ENCODE measurements at places on chromosomes 12 and 14. TPM values are rescaled to one million over a fixed set of nuclear protein-coding genes. Genes with fewer than 3 reads are reported as not detected.

DNA sequence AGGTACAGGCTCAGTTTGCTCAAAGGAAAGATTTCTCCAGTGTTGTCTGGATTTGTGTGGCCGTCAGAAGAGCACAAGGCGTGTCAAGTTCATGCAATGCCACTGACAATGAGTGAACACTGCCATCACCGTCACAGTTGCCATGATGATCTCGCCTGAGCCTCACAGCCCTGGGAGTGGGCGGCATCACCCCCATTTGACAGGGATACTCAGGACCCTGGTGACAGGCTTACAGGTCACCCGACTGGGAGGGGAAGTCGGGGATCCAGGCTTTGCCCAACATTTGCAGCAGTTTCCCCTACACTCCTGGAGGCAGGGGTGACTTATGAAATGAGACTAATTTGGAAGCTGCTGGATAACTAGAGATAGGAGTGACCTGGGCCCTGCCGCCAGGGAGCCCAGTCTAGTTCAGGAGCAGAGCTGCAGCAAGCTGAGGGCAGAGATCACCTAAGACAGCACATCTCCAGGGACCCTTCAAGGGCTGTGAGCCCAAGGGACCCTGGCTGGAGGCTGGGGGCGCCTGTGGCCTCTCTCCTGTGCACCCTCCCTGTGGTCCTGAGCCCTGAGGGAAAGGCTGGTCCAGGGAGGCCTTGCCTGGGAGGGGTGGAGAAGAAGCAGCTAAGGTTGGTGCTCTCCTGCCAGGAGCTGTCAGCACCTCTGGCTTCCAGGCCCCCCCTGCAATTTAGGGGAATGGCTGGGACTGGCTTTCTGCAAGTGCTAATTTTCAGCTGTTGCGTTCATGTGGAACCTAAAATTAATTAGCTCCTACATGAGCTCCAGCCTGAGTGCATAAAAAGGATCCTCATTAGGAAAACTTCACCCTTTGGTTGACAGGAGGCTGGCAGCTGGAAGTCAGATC lies 32.4 kb upstream of the BEGAIN start:
- no peak for DNase-seq

- DNase-seq, result no peak
Observed at GRCh38 chr12:62264706-62265105, 4.5 kb downstream of the USP15 start.

DNA sequence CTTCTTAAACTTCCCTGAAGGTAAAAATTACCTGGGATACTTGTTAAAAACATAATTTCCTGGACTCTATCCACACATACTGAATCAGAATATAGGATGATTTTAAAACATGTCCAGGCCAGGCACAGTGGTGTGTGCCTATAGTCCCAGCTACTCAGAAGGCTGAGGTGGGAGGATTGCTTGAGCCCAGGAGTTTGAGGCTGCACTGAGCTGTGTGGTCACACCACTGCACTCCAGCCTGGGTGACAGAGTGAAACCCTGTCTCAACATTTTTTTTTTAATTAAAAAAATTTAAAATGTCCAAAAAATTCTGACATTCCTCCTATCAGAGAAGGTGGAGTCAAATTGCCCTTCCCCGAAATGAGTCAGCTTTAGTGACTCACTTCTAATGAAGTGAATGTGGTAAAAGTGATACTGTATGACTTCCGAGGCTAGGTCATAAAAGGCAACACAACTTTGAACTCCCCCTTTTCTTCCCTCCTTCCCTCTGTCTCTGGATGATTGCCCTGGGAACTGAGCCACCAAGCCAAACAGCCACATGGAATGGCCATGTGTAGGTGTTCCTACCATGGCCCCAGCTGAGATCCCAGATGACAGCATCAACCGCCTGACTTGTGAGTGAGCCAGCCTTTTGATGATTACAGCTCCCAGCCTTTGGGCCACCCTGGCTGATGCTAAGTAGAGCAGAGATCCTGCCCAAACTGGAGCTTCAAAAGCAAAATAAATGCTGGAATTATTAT lies 36.3 kb downstream of the LIMA1 start:
- DNase-seq, result peak; percentile 98

- no peak for DNase-seq
Observed at GRCh38 chr12:1289371-1290155, 298.5 kb downstream of the ERC1 start.

GRCh38 chr12:68962877-68963855 lies 30.2 kb upstream of the CPM start:
- DNase-seq, result no peak

GRCh38 chr12:89672589-89672979 lies 36.1 kb downstream of the ATP2B1 start:
- no peak for DNase-seq

Gene C1QL4
- 0.17 TPM for total RNA-seq

Gene FAM90A1
- total RNA-seq, result 0.33 TPM

Gene TNS2
- 52.4 TPM for total RNA-seq

DNA sequence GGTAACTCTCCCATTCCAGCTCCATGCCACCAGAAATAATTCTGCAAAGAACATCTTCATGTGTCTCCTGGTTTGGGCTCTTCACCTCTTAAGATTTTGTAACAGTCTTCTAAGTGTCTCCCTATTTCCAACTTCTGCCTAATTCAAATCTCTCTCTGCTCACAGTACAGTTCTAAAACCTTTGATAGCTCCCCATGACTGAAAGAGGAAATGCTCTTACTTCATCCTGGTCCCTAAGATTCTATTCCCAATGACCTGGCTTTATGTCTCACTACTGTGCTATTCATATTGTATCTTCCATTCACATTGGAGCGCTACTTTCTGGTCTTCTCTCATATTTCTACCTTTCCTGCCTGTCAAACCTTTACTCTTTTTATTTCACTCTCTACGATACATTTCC lies 1.6 kb downstream of the AMN1 start:
- no peak for DNase-seq

DNA sequence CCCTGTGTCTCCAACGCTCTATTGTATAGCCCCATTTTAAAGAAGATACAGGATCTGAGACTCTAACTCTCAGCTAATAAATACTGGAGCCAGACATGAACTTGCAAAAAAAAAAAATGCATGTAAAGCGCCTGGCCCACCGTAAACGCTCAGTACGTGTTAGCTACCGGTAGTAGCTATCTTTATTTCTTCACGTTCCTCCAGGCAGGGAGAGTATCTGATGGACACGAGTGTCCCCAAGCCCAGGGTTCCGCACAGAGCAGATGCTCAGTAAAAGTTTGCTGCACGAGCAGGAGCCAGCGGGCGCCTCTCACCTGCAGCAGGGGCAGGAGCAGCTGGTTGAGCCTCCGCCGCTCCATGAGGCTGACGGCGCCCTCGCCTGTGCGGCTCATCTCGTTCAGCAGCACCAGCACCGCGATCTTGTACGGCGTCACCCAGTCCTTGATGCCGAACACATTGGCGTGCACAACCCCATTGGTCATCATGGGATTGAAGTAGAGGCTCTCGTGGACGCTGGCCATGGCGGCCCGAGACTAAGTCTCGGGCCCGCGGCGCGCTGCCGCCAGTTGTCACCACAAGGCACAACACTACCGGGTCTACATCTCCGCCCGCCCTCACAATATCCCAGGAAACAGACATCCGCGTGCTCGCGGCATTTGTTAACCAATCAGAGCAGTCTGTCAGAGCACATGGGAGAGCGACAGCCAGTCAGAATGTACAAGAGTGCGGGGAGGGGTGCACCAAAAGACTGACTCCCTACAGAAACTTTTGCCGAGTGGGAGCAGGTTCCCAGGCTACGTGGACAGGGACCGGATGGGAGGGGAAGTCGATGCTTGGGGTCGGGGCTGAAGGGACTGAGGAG lies at the start of gene ANAPC5:
TSS of gene ANAPC5 (minus strand) at position 592 of the 862 bp plus-strand sequence. CDS start at position 521, 71 bp downstream.
- peak; percentile 99 for DNase-seq

GRCh38 chr14:50719911-50720759 lies 52.0 kb upstream of the SAV1 start:
- DNase-seq, result peak; percentile 20

Gene LRFN5
- 3.6 TPM for total RNA-seq

GRCh38 chr12:110431957-110432587 lies 18.1 kb downstream of the ARPC3 start:
- DNase-seq, result no peak

GRCh38 chr12:127280393-127281275 lies 986.3 kb upstream of the TMEM132C start:
- no peak for DNase-seq

DNA sequence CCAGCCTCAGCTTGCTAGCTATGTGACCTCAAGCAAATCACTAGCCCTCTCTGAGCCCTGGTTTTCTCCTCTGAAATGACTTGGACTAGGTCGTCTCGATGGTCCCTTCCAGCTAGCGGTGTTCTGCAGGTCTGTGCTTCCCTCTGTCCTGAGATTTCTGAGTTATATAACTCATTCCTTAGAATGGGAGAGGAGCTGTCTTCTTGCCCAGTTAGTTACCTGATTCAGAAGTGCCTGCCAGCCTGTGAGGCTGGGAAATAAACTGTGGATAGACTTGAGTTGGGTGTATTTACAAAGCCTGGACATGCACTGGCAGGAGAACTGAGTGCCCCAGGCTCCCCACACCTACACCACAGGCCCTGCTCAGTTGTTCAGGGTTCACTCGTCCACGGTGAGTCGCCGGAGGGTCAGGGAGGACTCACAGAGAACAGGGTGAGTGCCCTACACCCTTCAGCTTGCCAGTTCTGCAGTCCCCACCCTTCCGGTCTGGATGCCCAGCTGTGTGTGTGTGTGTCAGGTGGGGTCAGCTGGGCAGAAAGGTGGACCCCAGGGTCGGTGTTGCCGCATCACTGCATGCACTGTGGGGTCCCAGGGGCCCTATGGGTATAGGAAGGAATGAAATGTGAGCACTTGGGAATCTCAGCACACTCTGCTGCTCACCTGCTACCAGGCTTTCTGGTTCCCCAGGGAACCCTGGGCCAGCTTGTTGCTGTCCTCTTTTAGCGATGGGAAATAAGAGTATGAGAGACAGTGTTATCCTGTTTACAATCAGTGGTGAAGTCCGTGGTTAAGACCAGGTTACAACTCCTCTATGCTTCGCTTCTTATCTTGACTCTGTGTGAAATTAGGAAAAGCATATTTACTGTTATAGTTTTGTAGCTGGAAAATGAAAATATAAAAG lies 348.2 kb downstream of the DPF3 start:
- peak; percentile 15 for DNase-seq

GRCh38 chr14:22601996-22602395 lies 3.9 kb downstream of the ABHD4 start:
- DNase-seq, result no peak

Gene GALNT6
- total RNA-seq, result 115 TPM

Gene HECTD1
- total RNA-seq, result 534 TPM

- DNase-seq, result no peak
Observed at GRCh38 chr12:123171967-123172366, 21.1 kb upstream of the PITPNM2 start.
